Fibroblast of upper back skin (primary cell): ENCODE measurements at places on chromosomes 5 and 9.

GRCh38 chr5:82905986-82906385 is 171.2 kb downstream of the TMEM167A start:
- no peak for DNase-seq

DNA sequence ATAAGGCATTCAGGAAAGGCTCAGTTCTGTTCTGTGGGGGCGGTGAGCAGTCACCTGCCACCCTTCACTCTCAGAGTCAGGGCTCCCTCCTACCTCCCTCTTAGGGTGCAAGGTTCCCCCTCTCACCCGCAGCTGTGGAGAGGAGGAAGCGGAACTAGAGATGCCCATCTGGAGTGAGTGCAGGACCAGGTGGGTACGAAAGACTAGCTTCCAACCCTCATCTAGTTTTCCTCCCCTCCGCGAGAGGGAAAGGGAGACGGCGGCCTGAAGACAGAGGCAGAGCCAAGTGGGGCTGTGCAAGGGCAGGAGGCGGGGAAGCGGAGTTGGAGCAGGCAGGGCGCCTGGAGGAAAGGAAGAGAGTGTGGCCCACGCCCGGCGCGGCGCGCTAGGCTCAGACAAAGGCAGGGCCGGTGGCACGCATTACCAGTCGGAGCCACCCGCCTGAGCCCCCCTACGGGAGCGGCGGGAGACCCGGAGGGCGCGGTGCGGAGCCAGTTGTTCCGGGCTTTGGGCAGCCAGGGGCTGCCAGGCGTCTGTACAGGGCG is 7.3 kb downstream of the PRR7 start:
- no peak for DNase-seq

DNA sequence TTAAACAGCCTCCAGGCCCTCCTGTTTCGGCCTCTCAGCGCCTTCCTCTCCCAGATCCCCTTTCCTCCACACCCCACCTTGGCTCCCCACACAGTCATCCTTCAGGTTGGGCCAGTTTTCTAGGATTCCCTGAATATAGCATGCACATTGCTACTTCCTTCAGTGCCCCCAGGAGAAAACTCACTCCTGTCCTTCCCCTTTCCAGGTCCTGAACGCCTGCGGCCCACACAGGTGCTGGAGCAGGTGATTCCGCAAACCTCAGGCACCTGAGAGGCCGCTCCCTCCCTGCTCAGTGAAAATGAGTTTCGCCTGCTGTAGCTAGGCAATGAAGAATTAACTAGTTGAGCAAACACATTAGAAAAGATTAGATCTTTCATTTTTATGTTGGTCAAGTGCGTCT is 185.0 kb downstream of the MED10 start:
- no peak for DNase-seq

DNA sequence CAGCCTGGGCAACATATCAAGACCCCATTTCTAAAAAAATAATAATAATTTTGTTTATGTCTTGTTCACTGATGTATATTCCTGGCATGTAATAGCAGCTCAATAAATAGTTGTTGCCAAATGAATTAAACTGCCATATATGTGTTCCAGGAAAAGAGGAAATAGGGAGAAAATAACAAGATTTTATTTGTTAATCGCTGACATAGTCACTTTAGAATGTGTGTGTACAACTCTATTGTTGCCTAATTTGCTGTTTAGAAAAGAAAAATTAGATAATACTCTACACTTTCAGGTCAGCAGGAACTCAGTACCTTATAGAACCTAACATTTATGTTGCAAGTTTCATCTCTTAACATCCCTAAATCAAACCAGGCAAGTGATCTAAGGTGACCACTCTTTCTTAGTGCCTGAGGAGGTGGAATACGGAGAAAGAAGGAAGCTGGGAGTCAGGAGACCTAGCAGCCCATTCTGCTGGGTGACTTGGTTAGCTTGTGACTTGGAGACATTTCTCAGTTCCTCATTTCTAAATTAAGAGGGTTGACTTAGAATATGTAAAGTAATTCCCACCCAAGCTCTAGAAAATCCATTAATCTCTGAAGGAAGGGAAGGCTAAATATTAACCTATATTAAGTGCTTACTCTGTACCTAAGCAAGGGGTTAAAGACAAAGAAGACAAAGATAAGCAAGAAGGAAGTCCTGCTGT is 110.3 kb upstream of the IQGAP2 start:
- no peak for DNase-seq

DNA sequence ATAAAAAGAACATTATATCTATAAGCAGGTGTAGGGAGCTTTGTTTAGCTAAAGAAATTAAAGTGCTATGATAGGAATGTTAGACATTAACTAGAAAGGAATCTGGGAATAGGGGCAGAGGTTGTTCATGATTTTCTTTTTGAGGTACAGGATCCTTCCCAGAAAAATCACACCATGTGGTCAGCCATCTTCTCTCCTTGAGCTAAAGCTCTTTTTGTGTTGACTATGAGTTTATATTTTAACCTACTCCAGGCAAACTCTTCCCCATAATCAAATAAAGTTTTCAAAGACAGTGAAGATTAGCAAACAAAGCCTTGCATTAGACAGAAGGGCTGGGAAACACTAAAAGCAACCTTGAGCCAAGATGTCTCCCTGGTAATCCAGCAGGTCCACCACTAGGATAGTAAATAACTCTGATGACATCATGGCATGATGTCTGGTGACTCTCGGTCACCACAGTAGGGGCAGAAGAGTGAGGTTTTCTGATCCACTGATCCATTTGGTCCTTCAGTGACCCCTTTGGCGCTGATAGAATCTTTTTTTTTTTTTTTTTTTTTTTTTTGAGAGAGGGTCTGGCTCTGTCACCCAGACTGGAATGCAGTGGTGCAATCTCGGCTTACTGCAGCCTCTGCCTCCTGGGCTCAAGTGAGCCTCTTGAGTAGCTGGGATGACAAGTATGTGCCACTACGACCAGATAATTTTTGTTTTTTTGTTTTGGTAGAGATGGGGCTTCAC is 30.6 kb upstream of the IL6ST start:
- no peak for DNase-seq
